ENCODE measurements at places on chromosomes 3 and 15.

- DNase-seq: no peak
Measured at GRCh38 chr15:92955706-92956105, 55.6 kb downstream of the CHD2 start.

- no peak for DNase-seq
Measured at GRCh38 chr3:113436809-113437208, 4.5 kb downstream of the CFAP44 start.

- DNase-seq: no peak
Measured at GRCh38 chr3:112561484-112561733, 353 bp downstream of the ATG3 start.

DNA sequence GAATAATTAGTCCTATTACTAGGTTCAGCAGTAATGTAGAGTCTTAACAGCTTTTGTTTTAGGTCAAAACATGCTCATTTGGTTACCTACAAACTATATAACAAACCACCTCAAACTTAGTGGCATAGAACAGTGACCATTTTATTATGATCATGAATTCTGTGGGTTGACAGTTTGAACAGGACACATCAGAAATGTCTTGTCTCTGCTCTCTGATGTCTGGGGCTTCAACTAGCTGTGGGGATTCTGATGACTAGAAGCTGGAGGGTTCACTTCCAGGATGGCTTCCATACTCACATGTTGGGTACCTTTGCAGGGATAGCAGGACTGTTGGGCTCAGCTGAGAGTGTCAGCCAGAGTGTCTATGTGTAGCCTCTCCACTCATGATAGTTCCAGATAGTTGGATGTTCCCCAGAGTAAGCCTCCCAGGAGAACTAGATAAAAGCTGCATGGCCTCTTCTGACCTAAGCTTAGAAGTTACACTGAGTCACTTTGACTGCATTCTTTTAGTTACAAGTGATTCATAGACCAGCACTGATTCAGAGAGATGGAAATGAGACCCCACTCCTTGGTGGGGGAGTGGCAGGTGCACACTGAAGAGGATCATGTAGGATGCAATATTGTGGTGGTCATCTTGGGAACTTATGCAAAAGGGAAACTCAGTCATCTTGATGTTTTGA, 32.6 kb downstream of the PLCL2 start:
- no peak for DNase-seq

DNA sequence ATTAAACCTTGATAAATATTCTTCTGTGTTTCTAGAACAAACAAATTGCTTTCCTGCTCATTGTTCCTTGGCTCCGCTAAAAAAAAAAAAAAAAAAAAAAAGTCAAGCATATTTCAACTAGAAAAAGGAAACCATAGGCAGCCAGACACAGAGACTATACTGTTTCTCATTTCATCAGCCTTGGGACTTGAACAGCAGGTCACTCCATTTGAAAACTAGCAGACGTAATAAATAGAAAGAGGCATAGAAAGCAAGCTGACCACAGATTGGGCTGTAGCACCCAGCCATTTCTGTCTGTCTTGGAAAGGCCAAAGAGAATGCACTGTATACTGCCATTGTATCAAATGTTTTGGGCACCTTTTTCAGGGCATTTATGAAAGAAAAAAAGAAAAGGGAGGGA, 697.1 kb downstream of the NLGN1 start:
- DNase-seq: no peak

GRCh38 chr3:45623393-45623792, 28.8 kb downstream of the LIMD1 start:
- DNase-seq: no peak

DNA sequence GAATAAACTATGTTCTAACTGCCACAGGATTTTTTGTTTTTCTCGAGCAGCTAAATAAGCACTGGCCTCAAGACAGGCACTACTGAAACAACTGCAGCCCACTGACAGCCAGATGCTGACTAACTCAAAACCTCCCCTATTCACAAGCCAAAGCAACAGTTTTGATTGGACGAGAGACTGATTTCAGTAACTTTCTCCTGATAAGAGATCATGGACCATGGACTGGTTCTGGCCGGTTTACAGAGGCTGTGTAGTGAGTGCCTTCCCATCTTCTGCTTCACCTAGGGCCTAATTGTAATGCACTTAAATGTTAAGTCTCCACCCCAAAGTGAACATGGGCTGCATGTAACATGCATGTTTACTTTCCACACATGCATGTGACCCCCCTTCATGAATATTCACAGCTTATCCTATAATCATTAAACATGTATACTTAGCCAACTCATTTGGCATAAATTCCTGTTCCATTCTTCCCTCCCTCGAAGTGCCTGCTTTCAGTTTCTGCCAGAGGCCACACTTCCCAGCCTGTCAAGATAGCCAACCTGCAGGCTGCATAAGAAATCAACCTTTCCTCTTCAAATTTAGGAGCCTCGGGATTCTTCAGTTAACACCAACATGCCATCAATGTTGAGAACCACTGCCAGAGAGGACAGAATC, 108.2 kb downstream of the ULK4 start:
- DNase-seq: no peak

- DNase-seq: no peak
Measured at GRCh38 chr3:157423337-157423736, 13.3 kb upstream of the PTX3 start.

- DNase-seq: no peak
Measured at GRCh38 chr15:93500155-93500554, 411.1 kb upstream of the RGMA start.

DNA sequence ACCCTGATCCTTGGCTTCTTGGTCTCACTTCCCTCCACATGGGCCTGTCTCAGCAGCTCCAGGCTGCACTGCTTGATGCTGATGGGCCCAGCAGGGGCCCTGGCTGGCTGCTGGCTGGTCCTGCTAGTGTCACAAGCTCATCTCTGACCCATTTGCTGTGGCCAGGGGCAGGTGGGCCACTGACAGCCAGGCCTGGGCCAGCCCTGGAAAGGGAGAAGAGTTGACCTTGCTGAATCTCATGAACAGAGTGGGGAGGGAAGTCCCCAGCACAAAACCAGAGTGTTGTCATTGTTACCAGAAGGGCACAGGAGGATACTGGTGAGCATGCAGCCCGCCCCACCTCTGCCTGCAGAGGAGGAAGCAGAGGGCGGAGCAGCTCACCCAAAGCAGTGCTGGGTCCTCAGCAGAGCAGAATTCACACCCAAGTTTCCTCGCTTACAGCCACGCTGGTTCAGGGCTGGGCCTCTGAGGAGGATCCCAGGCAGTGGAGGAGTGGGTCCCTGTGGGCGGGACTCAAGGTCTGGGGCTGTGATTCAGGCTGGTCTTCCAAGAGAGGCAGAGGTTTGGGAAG, 7.6 kb upstream of the KLF15 start:
- DNase-seq: no peak

DNA sequence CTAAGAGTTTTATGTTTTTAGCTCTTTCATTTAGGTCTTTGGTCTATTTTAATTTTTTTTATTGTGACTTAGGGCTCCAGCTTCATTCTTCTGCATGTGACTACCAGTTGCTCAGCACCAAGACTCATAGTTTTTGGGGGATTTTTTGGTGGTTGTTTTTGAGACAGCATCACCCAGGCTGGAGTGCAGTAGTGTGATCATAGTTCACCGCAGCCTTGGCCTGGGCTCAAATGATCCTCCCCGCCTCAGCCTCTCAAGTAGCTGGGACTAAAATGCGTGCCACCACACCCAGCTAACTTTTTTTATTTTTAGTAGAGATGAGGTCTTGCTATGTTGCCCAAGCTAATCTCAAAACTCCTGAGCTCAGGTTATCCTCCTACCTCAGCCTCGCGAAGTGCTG, 19.4 kb downstream of the CDV3 start:
- DNase-seq: no peak

- DNase-seq: no peak
Measured at GRCh38 chr3:156770699-156771414, 55.3 kb upstream of the LEKR1 start.

GRCh38 chr15:75738014-75738646, 25.5 kb upstream of the CSPG4 start:
- DNase-seq: no peak

GRCh38 chr3:33016846-33017405, 65.5 kb downstream of the CCR4 start:
- no peak for DNase-seq

- no peak for DNase-seq
Measured at GRCh38 chr3:65406470-65406869, 632.2 kb downstream of the MAGI1 start.

DNA sequence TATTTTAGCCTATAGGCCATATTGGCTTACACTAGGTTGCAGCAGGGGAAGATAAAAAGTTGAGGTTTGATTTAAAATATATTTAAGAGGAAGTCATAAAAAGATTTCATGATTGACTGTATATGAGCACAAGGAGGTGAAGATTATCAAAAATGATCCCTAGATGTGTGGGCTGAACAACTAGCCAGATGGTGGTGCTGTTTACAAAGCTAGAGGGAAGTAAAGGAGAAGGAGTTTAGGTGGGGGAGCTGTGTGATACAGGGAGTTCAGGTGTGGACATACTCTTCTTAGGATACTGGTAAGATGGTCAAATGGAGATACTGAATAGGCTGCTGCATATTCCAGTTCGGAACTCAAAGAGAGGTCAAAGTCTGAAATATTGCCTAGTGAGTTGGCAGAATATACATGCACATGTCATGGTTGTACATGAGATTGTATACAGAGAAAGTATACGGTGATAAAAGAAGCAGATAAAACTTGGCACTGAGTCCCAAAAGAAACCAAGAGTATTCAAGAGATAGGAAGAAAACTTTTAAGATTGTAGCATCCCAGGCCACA, 727.8 kb downstream of the NLGN1 start:
- no peak for DNase-seq

GRCh38 chr3:58102390-58102750, 94.1 kb downstream of the FLNB start:
- no peak for DNase-seq

DNA sequence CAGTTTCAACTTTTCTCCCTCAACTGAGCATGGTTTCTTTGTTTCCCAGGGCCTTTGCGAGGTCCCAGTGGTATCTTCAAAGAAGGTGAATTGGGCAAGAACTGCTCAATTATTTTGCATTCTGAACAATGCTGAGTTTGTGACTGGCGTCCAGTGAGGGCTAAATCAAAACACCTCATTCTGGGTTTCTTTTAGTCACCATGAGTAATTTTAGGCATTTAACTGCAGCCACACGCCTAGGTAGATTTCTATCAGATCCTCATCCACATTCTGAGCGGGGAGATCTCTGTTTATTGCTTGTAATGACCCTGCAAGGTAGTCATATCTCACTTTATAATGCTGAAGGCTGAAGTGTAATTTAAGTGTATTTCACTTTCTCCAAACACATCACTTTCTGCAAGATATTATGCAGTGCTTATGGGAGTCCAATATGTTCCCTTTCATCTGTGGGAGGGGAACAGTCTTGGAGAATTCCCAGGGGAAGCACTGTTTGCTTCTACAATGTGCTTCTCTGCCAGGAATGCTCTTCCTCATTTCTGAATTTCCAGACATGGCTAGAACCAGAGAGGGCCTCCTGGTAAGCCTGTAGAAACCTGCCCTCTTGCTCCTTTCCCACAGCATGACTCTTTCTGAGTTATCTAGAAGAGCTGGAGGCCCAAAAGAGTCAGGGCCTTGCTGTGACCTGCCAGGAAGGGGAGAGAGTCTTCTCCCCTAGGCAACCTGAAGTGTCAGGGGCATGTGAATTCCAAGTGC, 91.7 kb downstream of the FRMD4B start:
- DNase-seq: no peak

DNA sequence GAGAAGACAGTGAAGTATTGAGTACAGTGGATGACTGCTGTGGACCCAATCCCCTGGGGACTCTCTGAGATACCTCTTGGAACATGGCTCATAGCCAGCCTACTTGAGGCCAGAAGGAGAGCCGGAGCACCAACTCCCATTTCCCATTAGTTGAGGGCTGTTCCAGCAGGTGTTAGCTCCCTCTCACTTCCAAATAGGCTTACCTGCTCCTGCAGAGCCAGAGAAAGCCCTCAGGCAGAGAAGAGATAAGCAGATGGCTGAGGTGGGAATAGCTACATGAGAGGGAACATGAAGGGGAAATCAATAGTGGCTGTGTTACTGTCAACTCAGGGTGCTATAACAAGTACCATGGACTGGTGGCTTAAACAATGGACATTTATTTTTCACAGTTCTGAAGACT, 4.6 kb upstream of the CCK start:
- no peak for DNase-seq

DNA sequence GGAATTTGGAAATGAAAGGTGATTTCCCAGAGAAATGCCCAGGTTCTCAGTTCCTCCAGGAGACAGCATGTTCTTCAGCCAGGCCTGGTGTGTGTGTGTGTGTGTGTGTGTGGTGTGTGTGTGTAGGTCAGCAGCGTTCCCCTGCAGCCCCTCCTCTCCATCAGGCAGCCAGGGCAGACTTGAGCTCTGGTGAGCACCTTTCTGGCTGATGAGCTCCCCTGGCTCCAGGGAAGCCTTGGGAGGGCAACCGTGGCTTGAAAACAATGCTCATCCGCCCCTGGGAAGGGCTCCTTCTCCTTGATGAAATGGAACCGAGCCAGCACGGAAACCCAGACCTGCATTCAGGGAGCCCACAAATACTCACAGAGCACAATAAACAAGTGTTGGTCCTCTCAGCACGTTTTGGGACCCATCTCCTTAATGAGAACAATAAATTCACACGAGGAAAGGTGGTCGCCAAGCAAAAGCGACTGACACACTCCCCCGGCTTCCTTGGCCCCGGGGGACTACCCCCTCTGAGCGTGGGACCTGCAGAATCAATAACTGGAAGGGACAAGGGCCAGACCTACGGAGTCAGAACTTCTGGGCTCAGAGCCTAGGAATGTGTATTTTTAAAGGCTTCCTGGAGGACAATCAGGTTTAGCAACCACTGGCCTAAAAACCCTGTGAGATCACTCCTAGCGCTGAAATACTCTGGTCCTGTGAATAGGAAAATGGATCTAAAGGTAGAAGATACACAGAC, 38.6 kb upstream of the HES1 start:
- DNase-seq: no peak

DNA sequence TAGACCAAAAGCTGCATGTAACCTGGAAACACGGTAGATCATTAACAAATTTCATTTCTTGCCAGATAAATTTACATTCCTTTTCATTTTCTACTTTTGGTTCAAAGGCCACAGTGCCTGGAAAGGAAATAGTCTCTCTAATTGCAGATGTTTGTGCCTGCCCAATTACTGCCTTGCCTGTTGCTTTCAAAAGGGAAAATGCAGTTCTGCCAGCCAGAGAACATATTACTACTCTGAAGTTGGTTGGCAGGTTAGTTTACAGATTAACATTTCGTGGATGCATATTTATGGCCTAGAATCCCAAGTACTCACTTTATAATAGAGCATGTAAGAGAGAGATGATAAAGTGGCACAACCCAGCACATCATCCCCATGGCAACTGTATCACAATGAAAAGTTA, 124.3 kb upstream of the LRRC3B start:
- DNase-seq: no peak

DNA sequence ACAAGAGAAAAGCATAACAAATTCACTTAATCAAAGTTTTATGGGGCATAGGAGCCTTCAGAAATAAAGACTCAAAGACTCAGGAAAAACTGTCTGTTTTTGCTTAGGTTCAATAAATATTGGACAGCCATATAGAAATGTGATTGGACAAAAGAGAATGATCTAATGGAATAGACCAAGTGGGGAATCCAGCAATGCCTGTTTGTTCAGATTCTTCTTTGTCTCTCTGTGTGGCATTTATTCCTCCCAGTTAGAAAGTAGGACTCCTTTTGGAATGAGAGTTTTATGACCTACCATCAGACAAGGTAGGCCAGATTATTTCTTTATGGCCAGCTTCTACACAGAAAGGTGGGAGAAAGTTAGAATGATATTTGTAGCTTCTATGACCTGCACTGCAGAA, 1460.1 kb downstream of the OTOL1 start:
- no peak for DNase-seq
